Right ventricle myocardium superior (tissue), 1 donor: ENCODE measurements at places on chromosomes 3 and 15. TPM values are rescaled to one million over a fixed set of nuclear protein-coding genes. Genes with fewer than 3 reads are reported as not detected.

GRCh38 chr3:141699324-141699723, 38.8 kb upstream of the RNF7 start:
- no peak for DNase-seq

- no peak for DNase-seq
Observed at GRCh38 chr15:43505738-43506137, 11.7 kb upstream of the MAP1A start.

- DNase-seq: no peak
Observed at GRCh38 chr3:15974647-15975046, 176.9 kb upstream of the ANKRD28 start.

DNA sequence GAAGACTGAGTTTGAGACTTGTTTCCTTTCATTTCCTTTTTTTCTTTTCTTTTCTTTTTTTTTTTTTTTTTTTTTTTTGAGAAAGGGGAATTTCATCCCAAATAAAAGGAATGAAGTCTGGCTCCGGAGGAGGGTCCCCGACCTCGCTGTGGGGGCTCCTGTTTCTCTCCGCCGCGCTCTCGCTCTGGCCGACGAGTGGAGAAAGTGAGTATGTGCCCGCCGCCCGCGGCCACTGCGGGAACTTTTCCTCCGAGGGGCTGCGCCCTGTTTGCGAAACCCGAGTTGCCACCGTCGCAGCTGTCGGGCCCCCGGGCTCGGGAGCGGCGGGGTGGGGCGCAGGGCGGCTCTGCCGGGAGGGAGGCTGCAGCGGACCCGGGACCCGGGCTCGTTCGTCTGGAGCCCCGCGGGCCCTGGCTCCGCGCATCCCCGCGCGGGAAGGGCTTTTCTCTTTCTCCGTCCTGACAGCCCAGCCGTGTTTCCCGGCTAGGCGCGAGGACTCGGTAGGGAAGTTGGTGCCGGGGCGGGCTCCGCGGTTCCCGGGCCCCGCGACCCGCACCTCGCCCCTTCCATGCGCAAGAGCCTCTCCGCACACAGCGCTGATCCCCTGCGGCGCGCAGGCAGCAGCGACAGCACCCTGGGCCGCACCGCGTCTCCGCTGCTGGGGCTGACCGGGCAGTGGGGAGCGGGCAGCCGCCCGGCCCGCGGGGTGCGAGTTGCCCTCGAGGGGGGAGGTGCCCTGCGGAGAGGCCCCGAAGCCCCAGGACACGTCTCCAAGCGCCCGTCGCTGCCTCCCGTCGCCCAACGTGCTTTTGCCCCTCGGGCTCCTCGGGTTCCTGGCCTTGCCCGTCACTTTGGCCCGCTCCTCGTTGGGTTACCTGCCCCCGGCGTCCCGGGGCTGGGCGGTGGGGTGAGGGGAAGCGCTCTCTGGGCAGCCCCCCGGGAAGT, 1.4 kb downstream of the IGF1R start:
- peak; percentile 73 for DNase-seq

DNA sequence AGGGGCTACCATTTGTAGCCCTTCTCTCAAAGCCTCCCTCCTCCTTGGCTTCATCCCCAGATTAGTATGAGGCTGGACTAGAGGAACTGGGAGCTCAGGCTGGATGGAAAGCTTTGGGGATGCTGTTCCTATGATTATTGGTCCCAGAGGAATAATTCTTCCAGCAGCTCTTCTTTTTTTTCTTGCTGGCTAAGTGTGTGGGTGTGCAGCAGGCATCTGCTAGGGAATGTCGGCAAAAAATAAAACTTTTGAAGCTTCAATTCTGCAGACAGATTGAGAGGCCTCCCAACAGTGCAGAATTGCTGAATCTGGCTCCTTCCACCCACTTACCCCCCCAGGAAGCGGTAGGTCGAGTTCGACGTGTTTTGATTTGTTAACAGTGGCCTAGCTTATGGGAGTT, 138.5 kb upstream of the ANKRD28 start:
- DNase-seq: no peak

- no peak for DNase-seq
Observed at GRCh38 chr15:91927585-91927984, 74.1 kb downstream of the SLCO3A1 start.

DNA sequence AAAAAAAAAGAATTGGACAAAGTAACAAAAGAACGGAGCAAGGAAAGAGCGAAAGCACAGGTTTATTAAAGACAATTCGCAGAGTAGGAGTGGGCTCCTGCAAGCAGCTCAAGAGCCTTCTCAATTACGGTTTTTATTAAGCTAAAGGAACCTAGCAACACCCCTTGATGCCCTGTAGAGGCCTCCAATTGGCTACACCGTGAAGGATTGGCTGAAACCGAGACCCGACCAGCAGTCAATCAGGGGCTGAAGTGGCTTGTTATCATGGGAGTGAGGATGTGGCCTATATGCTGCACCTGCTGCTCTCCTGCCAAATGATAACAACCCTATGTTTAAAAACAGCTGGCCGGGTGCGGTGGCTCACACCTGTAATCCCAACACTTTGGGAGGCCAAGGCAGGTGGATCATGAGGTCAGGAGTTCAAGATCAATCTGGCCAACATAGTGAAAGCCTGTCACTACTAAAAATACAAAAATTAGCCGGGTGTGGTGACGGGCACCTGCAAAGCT, 20.4 kb upstream of the AP3B2 start:
- no peak for DNase-seq

- DNase-seq: no peak
Observed at GRCh38 chr3:197600796-197601565, 45.2 kb upstream of the BDH1 start.

DNA sequence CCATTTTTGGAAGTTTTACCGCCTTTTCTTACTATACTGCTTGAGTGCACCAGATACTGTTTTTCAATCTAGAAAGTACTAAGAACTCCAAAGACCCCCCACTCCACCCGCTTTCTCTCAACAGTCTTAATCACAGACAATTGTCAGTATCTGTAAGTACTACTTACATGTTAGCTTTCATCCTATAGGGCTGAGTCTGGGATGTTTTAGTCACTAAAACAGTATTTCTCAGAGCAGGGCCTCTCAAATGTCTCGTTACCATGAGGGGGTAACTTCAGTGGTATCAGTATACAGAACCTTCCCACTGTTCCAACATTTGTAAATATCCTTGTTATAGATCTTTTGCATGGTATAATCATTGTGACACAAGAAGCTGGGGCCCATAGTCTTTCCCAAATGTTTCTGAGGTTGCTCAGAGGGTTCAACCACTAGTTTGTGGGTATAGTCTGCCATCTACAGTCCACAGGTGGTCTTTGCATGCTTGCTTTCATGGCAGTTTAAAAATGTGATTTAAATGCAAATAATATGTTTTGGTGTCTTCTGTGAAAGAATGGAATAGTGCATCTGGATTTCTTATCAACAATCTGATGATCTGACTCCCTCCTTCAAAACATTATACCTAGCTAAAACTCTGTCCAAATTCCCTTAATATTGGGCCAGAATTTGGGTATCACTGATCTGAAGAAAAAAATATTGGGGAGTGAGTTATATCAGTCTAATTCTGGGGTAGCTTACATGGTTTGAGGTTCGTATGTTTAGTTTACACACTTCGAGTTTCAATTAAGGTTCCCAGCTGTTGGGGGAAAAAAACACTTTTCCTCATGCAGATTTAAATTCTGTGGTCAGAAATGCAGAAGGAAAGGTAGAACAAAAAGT, 18.0 kb upstream of the DNAJC13 start:
- DNase-seq: no peak

GRCh38 chr3:123289391-123290106, 87.8 kb downstream of the SEC22A start:
- DNase-seq: no peak

DNA sequence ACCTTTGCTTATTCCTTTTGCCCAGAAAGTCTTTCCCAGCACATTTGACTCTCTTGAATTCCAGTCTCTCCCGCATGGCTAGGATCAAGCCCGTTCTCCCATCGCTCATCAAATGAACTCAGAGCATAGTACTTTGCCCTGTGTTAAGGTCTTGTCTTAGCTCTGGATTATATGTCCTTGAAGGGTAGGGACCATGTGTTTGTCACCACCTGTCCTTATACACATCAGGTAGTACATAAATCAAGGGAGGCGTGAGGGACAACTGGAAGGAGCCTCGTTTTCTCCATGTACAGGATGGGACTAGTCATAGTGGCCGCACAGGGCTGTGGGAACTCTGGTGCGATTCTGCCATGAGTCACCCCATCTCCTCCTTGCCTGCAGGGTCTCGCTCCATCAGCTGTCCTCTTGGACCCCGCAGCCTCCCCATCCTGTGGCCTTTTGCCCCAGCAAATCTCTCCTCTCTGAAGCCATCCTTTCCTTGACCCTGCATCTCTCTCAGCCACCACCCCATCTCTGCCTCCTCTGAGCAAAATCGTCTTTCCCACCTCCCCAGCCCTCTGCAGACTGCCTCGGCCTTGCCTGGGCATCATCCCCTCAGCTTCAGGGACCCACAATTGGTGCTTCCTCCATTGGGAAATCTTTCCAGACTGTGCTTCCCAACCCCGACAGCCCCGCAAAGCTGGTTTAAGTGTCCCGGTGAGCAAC, 33.4 kb upstream of the RAB6B start:
- no peak for DNase-seq

DNA sequence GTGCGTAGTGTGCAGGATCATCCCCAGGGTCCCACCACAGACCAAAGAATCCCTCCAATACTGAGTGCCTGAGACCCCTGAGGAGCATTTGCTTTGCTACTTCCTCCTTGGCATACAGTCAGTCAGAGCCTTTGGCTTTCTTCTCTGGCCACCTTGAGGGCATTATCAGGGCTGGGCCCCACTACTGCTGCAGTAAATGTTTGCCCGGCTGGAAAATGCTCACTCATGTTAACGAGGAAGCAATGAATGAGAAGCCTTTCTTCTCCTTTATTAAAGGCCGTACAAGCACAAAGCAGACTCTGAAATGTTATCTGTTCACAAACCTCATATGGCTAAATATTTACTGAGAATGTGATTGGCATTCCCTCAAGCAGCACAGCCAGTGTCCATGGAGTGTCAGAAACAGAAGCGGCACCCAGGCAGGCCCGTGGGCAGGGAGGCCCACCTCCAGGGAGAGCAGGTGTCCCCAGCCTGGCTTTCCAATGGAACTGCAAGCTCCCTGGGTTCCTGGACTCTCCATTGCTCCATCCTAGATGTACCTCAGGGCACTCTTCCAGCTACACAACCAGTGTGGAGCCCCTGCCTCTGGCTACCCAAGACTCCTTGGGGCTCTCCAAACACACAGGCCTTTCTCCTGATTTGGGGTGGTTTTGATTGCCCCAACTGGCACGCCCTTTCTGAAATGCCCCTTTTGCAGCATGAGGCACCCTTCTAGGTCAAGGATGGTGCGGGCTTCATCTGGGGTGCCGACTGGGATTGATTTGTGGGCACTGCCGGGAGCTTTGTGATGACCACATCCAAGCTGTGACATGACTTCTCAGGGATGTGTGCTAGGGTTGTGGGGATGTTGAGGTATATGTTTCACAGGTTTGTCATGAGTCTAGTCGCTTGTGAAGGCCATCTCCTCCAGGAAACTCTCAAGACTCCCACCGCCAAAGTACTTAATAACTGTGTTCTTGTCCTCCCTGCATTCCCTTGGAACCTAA, 195.6 kb downstream of the FAM43A start:
- DNase-seq: no peak

GRCh38 chr15:31214864-31215489, 111.7 kb upstream of the KLF13 start:
- DNase-seq: peak; percentile 70

GRCh38 chr3:20878691-20879090, 692.7 kb upstream of the SGO1 start:
- no peak for DNase-seq

The SCN11A gene
- total RNA-seq: 0.05 TPM

The CLRN1 gene
- total RNA-seq: not detected

The MKRN3 gene
- 0.38 TPM for total RNA-seq

The CCR9 gene
- total RNA-seq: not detected

The TRH gene
- total RNA-seq: not detected

The RASGRP1 gene
- total RNA-seq: 0.11 TPM

The MELTF gene
- 3.1 TPM for total RNA-seq

The GOLGA8S gene
- 0.16 TPM for total RNA-seq

The C3orf22 gene
- total RNA-seq: not detected

The RHCG gene
- total RNA-seq: not detected

The MYO5C gene
- total RNA-seq: 2.3 TPM

The ECE2 gene
- total RNA-seq: not detected
